NCI-H1417 treated with DMSO at 0.1 percent for 48 hours (cell line): ENCODE measurements at places on chromosomes 7 and 10.

GRCh38 chr10:101601541-101601940 lies 13.4 kb downstream of the DPCD start:
- DNase-seq = no peak

DNA sequence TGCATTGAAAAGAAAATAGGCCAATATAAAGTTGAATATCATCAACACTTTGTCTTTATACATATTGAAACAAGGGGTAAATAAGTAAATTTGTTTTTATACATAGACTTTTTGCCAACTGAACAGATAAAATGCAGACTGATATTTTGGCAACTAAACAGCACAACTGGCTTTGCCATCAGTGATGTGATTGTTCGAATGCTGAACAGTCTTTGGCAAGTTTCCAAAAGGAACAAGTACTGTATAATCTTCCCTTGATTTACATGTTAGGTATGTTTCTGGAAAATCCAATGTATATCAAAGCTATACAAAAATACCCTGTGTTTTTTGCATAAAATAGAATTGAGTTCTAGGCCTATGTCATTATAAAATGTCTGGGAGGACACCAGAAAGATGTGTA lies 18.2 kb upstream of the ANKRD1 start:
- no peak for DNase-seq

DNA sequence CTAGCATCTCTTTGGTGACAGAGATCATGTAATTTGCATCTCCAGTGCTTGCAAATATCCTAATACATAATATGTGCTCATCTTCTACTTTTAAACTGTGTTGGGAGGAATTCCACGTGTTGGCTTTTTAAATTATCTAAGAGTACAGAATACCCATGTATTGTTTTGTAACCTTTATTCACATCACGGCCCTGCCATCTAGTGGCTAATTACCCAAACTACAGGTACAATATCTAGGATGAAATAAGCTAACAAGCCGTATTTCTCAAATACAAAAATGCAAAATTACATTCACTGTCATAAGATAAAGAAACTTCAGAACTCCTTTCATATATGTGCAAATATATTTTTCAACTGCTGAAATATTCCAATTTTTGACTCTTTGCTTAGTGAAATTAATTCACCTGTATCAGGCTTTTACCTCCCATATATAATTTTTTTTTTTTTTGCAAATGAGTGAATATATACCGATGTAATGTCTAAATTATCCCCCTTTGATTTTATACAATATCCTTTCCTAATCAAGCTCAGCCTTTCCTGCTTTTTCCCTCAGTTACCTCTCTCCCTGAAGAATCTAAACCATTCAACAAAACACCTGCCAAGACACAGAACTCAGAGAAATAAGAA lies 30.3 kb upstream of the LSM8 start:
- DNase-seq = peak; percentile 3

DNA sequence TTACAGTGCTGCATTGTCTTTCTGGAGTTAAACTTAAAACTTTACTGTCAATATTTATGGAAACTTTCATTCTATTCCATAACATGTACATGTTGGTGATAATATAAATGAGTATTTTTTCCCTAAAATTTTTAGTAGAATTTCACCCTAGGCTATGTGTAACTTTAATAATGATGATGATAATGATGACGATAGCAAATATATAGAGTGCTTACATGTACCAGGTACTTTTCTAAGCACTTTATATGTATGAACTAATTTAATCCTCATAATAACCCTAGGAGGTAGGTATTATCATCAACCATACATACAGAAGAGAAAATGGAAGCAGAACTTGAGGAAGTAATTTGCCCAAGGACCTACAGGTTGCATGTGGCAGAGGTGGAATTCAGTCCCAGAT lies 85.6 kb downstream of the LRRTM3 start:
- DNase-seq = no peak
